ENCODE measurements at places on chromosomes 3 and 15.
A peak's percentile ranks its signal among the peaks of the same experiment; 100 is the strongest.

GRCh38 chr3:124593442-124593829 is 136.8 kb upstream of the UMPS start:
- DNase-seq, result no peak

- DNase-seq, result no peak
These were observed 169.7 kb downstream of the TJP1 start for GRCh38 chr15:29652595-29652994.

GRCh38 chr3:146110161-146110560 is 50.8 kb downstream of the PLOD2 start:
- no peak for DNase-seq

DNA sequence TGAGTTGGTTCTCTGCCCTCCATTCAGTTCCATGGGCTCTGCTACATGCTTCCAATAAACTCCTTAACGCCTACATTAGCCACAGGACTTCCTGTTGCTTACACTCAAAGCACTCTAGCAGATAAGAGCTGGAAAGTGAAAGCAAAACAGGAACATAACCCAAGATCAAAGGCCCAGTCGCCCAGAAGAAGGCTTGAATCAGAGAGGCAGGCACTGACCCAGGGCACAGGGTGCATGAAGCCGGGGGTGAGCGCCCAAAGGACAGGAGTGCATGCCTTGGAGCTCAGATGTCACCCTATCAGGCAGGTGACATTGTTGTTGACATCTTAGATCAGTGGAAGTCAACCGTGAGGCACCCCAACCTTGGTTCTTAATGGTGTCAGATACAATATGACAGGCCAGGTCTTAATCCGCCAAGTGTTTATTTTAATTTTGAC is 235.1 kb downstream of the UACA start:
- no peak for DNase-seq

GRCh38 chr3:100776746-100777145 is 67.5 kb downstream of the TFG start:
- DNase-seq, result no peak

DNA sequence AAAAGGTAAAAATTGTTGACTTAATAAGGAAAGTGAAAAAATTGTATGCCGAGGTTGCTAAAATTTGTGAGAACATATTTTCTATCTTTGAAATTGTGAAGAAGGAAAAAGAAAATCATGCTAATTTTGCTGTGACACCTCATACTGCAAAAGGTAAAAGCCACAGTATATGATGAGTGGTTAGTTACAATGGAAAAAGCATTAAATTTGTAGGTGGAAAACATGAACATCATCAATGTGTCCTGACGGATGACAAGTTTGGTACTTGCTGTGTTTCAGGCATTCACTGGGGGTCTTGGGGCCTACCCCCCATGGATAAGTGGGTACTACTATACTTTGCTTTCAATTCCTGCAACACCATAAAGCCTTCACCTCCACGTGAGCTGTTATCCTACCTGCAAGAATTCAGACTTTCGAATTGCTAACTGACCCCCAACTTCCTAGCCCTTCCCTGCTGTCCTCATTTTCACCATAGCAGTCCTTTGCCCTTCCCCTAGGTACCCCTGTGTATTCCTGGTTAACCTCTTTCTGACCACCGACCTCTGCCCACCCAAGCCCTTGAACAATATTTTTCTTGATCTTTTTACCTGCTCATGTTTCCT is 62.4 kb downstream of the RAB7A start:
- no peak for DNase-seq

GRCh38 chr15:80154336-80154735 is 1.5 kb downstream of the FAH start:
- no peak for DNase-seq

- peak; percentile 27 for DNase-seq
These were observed 33.1 kb downstream of the TP63 start for GRCh38 chr3:189664311-189664710.

- DNase-seq, result no peak
These were observed 68.0 kb upstream of the STAC start for GRCh38 chr3:36312351-36312750.

GRCh38 chr3:108130236-108130635 is 39.4 kb upstream of the CD47 start:
- no peak for DNase-seq

DNA sequence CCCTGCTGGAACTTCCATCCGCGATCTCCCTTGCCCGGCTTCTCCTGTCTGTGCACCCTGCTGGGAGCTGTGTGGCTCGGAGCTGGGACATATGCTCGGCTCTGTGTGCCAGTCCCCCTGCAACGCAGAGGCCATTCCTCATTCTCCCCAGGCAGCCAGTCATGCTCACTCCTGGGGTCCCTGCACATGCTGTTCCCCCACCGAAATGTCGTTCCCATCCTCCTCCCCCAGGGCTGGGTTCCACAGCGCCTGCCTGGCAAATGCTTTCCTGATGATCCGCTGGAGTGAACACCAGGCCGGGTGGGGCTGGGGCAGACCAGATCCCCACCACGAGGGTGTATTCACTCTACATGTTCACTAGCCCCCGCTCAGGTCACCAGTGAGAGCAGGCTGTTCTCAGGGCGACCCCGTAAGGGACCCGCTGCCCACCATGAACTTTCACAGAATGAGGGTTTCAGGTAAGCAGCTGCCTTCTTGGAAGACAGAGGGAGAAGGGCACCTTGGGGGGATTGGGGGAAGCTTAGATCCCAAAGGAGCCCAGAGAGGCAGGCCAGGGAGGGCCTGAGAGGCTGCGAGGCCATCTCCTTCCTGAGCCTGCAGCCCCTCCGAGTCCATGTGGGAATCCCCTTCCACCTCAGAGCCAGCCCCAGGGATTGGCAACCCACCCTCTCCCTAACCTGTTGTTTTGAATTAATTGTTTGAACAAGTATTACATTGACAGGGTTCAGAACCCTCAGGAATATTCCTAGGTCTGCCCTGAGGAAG is 88.7 kb upstream of the IQSEC1 start:
- DNase-seq, result no peak

- DNase-seq, result peak; percentile 59
These were observed 109.6 kb upstream of the TMCO5A start for GRCh38 chr15:37824717-37825382.

DNA sequence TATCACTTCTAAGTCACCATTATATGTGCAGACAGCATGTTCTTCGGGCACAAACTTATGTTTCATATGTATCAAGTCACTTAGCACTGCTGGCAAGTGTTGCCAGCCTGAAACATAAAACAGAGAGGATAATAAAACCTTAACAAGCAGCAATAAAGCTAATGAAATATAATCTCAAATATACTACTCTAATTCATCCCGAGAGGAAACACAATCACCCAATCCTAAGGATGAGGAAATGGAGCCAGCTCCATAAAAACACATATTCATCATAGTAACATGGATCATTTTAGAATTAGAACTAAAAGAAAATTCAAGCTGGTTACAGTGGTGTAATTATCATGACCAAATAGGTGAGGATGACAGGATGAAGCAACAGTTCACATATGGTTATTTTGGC is 1072.7 kb downstream of the EPHA3 start:
- no peak for DNase-seq

GRCh38 chr3:121698901-121699300 is 38.2 kb upstream of the HCLS1 start:
- DNase-seq, result no peak

DNA sequence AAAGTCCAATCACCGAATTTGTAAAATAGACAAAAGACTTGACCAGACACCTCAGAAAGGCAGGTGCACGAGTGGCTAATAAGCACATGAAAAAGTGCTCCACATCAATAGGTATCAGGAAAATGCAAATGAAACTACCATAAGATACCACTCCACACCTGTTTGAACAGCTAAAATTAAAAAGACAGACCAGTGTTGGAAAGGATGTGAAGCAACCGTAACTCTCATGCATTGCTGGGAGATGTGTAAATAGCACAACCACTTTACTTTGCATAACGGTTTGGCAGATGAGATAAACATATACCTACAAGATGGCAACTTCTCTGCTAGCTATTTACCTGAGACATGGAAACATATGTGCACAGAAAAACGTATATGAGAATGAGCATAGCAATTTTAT is 56.9 kb downstream of the CADPS start:
- DNase-seq, result no peak

GRCh38 chr3:136988651-136989050 is 30.9 kb downstream of the IL20RB start:
- DNase-seq, result no peak

- DNase-seq, result no peak
These were observed 278.7 kb upstream of the SOX2 start for GRCh38 chr3:181432992-181433391.

All from epithelial cell of proximal tubule (primary cell).